Suppressor macrophage treated with lipopolysaccharide for 4 hours (primary cell): ENCODE measurements at places on chromosomes 16 and 17.

DNA sequence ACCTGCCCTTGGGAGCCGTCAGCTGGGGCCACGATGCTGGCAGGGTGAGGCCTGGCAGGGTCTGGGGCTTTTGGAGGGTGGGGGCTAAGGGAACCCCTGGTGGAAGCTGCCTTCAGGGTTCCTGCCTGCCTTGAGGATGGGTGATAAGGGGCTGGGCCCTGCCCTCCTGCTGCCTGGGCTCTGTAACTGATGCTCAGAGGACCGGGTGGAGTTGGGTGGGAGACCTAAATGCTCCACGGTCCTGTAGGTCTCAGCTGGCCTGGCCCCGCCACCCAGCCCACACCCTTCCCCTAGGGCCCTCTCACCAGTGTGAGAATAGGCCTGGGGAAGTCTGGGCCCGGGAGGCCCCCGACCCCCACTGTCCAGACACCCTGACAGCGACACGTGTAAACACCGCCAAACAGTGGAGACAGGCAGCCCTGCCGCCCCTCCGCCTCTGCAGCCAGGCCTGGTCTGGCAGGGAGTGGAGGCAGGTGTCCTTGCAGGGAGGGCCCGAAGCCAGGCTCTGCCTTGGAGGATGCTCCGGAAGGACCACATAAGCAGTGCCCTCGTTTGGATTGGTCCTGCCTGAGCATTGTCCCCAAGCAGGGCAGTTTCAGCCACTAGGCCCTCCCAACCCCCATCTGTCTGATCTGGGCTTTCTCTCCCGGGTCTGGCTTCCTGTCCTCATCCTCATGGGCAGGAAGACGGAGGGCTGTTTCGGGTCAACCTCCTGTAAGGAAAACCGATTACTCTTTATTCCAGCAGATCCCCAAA lies 6.5 kb upstream of the BAHCC1 start:
- no peak for DNase-seq

DNA sequence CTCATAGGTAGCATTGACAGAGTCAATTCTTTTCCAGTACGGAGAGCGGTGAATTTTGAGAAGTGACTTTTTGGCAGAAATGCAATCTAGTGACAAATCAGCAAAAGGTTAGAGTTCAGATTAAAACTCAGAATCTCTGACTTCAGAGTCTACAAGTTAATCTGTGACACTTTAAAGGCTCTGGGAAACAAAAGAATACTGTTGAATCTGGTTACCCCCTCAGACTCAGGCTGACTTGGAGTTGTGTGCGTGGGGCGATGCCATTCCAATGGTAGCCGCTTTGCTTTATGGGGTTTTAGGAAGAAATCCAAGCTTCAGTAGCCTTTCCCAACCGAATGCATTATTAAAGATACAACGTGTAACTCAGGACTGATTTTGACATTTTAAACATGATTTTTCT lies 118.2 kb downstream of the CDH13 start:
- no peak for DNase-seq

DNA sequence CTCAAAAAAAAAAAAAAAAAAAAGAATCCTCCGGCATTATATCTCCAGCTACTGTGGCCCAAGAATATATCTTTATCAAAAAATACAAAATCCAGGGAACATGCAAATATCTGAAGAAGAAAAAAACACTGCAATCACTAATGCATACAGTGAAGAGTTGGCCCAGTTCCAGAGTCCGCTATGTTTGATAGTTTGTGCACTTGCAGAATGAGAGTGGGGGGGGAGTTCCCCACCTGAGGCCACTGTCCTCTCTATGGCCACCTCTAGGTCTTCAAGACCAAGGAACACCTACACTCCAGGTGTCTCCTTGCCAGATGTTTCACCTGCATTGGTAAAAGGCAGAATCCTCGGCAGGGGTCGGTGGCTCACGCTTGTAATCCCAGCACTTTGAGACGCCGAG lies 4.0 kb downstream of the ZNF785 start:
- no peak for DNase-seq

DNA sequence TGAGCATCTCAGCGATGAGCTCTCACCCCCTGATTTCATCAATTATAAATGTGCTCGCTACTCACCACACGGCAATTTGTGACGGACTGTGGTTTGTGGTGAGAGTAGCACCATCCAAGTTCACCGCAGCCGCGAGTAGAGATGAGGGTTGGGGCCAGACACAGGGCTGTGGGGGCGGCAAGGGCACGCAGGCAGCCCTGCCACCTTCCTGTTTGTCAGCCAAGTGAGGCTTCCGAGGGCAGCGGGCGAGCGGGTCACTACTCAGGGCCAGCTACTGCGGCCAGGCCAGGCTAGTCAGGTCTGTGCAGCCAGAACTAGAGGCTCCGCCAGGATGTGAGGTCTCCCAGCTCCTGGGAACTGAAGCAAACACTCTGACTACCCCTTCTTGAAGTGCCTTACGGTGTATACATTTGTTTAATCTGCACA lies 39.6 kb upstream of the MEOX1 start:
- DNase-seq = peak; percentile 68

- DNase-seq = no peak
Measured at GRCh38 chr17:2874189-2874686, 78.0 kb downstream of the RAP1GAP2 start.

DNA sequence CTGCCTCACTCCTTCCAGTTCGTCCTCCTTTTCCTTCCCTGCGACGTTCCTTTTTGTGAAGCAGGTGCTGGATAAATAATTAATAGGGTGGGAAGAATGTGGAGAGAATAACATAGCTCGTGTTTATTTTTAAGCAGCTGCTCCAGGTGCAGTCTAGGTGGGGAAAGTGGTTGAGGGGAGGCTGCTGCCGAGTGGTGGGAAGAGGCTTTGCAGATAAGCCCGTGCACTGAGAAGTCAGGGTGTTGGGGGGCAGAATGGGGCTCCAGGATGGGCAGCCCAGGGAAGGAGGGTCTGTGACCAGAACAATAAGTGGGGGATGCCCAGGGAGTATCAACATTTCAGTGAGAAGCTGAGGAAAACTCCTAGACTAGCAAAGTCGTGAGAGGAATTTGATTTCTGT lies 300.5 kb downstream of the CPPED1 start:
- DNase-seq = no peak

DNA sequence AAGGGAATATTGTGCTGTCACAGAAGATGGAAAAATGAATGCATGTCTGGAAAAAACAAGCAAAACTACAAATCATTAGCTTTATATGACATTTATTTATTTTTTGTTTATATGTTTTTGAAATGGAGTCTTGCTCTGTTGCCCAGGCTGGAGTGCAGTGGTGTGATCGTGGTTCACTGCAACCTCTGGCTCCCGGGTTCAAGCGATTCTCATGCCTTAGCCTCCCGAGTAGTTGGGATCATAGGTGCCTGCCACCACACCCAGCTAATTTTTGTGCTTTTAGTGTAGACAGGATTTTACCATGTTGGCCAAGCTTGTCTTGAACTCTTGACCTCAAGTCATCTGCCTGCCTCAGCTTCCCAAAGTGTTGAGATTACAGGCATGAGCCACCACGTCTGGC lies 8.5 kb downstream of the NDE1 start:
- DNase-seq = no peak

DNA sequence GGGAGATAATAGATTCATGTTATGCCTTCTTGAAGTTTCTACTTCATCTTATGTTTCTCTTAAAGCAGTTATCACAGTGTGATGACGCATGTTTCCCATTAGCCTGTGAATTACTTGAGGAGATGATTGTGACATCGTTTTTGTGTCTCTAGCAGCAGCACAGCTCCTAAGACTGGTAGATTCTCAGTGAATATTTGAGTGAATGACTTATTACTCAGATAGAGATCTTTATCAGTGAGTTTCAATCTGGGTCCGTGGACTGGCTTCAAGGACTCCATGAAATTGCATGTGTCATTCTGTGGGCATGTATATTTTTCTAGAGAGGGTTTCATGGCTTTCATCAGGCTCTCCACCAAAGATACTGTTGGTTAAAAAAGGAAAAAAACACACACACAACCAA lies 29.9 kb downstream of the YPEL2 start:
- peak; percentile 56 for DNase-seq
